ENCODE measurements at places on chromosomes 1 and 21.

- peak; percentile 49 for DNase-seq
Measured at GRCh38 chr1:3772027-3772714, 378 bp upstream of the SMIM1 start.

- no peak for DNase-seq
Measured at GRCh38 chr1:242405947-242406346, 118.5 kb downstream of the PLD5 start.

GRCh38 chr1:156121457-156121856 lies 6.9 kb downstream of the LMNA start:
- no peak for DNase-seq

DNA sequence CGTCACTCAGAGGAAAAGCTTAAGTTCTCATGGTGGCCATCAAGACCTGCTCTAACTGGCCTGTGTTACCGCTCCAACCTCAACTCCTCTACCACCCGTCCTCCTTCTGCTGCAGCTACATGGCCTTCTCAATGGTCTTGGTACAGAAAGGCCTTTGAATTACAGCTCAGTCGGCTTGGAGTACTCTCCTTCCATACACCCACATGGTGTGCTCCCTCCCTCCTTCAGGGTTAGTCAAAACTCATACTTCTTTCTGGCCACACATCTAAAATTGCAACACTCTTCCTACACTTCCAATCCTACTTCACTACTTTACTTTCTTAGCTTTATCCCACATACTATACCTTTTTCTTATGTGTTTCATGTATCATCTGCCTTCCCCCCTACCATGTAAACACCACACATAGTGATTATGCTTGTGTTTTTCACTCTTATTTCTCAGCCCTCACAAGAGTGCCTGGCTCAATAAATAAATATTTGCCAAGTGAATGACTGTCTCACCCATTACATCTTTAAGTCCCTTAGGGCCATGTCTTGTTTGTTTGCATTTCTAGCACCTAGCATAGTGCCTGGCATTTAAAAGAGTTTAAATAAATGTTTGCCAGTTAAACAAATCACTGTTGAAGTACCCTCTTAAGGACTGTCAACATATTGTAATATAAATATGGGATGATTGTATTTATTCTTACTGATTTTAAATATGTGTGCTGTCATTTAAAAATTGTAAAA lies 37.6 kb upstream of the HMCN1 start:
- DNase-seq = no peak

- DNase-seq = no peak
Measured at GRCh38 chr1:223678841-223679240, 13.3 kb upstream of the CAPN8 start.

DNA sequence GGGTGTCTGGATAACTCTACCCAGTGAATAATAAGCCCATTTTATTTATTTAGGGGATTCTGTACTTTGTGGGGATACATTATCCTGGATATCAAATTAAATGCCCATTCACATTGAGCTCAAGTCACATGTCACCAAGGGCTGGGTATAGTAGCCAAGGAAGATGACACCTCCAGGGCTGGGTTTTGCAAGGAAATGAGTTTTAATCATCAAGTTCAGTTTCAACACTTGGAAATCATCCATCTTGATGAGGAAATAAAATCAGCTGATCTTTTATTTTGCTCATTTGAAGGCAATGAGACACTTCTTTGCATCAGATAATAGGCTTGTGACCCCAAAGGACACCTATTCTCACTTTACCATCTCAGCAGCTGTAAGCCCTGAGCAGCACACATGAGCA lies 80.0 kb upstream of the TNR start:
- no peak for DNase-seq

DNA sequence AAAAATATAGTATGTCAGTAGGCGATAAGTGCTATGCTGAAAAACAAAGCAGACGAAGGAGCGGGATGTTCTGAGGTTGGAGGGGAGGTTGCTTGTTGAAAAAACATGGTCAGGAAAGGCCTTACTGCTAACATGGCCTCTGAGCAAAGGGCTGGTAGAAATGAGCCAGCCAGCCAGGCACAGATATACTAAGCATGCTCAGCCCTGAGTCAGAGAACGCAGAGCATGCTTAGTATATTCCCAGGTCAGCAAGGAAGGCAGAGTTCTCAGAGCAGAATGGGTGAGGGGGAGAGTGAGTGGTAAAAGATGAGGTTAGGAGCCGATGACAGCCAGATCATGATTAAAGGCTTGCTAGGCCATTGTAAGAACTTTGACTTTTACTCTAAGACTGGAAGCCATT lies 36.7 kb downstream of the ZBTB40 start:
- DNase-seq = no peak

DNA sequence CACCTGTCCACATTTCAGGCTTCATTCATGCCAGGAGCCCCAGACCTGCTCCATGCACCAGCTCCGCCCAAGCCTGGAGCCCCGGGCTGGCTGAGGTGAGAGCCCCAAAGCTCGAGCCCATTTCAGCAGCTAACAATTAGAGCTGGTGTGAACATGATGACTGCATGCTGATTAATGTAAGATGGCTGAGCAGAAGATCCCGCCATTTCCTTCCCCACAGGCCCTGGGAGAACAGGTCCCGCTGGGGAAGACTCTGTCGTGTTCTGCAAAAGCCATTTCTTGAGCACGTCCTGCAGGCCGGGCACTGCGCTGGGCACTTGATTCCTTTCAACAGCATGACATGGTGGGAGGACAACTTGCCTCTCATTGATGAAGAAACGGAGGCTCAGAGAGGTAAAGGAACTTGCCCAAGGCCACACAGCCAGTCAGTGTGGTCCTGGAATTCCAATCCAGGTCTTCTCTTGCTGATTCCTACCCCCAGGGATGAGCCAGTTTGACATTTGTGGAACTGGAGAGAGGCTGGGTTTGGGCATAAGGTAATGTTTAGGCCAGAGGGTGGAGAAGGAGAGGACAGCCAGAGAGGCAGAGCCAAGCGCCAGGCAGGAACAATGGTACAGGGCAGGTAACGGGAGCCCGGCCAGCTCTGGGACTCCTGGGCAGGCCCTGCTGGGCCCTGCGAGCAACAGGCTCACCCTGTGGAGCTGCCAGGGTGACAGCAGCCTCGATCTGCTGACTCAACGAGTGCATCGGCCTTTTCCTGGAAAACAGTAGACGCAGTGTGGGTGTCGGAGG lies 28.1 kb upstream of the EPHA2 start:
- no peak for DNase-seq

GRCh38 chr21:16569679-16570078 lies 839.9 kb downstream of the USP25 start:
- DNase-seq = no peak

DNA sequence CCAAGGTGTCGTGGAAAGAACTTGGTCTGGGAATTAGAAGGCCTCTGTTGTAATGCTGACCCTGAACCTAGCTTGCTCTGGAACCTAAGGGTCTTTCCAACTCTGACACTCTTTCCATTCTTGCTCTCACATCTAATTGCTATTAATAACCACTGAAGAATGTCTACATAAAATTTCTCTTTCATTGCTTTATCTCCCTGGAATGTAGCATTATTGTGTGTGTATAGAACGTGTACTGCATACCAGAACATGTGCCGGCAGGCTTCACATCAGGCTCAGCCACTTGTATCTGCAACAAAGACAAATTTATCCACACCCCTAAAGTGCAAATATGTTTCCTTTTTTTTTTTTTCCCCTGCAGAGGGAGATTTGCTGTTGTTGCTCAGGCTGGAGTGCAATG lies 13.9 kb upstream of the LAX1 start:
- DNase-seq = no peak

GRCh38 chr1:66388913-66389312 lies 145.0 kb upstream of the SGIP1 start:
- DNase-seq = no peak

DNA sequence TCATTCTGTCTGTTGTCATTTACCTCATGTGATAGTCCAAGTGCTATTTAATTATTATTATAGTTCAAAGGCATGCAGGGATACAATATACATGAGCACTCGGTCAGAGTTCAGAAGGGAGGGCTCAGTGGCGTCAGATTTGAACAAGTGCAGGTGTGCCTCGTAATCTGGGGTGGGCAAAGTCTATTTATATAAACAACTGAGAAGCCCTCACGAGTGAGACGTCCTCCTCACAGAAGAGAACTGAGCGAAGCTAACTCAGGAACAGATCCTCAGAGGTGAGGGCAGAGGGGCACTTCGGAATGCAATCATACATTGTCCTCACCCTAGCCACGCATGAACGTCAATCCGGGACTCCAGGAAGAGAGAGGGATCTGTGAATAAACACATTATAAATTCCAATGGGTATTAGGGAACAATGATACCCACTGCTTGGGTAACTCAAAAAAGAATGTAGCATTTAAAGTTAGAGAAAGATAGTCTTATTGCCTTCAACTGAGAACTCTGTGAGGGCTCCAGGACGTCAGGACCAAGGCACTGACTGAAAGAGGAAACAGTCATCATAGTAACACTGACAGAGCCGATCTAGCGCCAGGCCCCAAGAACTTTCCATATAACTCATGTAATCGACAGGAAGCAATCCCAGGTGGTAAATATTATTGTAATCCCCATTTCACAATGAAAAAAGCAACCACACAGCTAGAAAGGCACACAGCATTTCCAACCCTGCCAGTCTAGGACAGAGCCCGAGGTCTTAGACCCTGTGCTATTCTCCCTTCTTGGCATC lies 127.1 kb upstream of the B3GALT2 start:
- no peak for DNase-seq

DNA sequence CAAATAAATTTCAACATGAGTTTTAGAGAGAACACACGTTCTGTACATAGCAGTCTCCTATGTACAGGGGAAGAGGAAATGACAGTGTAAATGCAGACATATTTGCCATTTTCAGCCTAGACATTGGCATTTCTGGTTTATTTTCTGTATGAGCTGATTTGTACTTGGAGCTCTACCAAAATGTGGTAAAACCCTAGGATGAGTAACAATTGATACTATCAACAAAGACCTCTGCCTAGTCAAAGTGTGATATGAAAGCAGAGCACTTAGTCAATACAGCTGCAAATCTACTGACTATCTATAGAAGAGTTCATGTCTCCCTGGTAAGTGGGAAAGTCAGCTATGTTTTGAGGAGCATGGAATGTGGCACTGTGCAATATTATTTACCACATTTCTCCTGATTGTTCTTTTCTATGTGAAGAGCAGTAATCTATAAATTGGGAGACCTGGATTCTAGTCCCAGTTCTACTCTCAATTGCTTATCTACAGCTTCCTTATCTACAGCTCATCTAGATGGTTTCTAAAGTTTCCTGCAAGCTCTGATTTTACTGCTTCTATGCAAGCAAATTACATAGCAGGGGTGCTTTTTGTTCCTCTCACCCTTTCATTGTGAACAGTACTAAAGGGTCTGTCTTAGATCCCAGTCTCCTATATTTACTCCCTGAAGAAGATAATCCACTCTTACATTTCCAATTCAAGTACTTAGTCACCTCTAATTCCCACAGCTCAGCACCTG lies 334.2 kb downstream of the NTNG1 start:
- no peak for DNase-seq

- DNase-seq = no peak
Measured at GRCh38 chr1:28642056-28642846, 616 bp downstream of the TAF12 start.

DNA sequence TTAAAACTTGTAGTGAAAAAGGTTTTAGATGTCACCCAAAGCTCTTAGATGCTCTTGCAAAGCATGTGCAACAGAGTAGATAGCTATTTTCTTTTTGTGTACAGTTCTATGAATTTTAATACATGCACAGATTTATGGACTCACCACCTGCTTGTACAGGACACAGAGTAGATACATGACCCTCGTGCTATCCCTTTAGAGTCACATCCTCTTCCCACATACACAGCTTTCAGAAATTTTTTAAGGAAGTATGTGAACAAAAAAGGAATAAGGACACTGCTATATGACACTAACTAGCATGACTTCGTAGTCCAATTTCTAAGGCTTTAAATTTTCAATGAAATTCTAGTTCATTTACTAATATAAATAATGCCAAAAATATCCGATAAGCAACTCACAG lies 60.9 kb downstream of the ABL2 start:
- DNase-seq = no peak

GRCh38 chr1:68327414-68327813 lies 95.1 kb upstream of the WLS start:
- no peak for DNase-seq

GRCh38 chr1:38370716-38371504 lies 324.3 kb upstream of the POU3F1 start:
- no peak for DNase-seq

DNA sequence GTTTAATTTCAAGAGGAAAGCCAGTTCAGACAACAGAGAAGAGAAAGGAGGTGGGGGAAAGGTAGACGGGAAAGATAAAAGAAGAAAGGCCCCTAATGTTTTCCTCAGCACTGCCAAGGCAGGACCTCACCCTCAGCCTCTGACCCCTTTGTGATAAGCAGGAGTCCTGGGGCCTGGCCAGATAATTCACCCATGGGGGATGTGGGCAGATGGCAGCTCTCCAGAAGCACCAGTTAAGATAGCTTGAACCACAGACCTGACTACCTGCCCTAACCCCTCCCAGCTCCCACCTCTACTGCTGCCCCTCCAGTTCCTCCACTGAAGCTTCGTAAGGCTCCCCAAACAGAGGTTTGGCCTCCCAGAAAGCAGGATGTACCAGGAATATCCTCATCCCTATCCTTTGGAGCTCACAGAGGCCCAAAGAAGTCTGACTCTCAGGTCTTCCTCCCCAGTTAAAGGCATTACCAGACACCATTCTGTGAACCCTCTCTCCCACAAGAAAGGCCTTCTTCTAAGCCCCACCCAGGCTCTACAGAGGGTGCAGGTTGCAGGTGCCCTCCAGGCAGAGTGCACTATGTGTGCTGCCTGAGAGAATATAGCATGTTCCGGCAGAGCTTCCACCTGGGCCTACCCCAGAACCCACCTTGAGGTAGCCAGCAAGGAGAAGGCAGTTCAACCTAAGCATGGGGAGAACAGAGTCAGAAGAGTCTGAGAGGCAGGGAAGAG lies 9.2 kb upstream of the SNAPIN start:
- DNase-seq = no peak

- DNase-seq = no peak
Measured at GRCh38 chr1:47776667-47777131, 220.5 kb downstream of the TRABD2B start.

GRCh38 chr1:240658312-240658960 lies 46.5 kb upstream of the GREM2 start:
- DNase-seq = no peak

DNA sequence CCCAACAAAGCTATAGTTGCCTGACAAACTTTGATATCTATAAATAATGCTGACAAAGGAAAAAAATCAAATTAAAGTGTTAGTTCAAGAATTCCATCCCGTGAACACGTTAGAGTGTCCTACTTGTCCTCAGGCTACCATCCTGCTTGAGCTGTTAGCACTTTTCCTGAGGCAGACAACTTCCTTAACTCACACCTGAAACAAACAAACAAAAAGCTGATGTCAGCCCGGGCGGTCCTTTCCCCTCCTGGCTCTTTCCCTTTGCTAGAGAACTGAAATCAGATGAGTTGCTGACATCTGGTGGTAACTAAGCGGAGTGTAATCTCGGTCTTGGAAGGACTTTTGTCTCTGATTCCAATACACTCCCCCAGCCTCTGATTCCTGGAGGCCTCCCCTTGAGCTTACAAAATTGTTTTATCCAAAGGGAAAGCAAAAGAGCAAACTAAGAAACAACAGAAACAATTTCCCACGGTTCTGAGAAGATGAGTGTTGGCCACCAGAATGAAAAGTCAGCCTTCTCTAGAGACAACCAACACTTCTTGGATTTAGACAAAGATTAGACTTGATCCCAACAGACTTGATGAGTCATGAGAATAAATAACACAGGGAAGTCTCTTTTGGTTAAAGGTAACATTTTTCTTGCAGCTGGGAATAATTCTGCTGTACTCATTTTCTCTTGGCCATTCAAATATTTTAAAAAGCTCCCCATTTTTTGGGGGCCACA lies 135.4 kb downstream of the PROX1 start:
- DNase-seq = peak; percentile 13

- DNase-seq = no peak
Measured at GRCh38 chr1:109802901-109803561, 39.3 kb upstream of the EPS8L3 start.

- no peak for DNase-seq
Measured at GRCh38 chr21:31117128-31117916, 79.0 kb upstream of the KRTAP19-8 start.
